ENCODE measurements at places on chromosomes 11 and 22. TPM values are rescaled to one million over a fixed set of nuclear protein-coding genes. Genes with fewer than 3 reads are reported as not detected.

The HBB gene
- not detected for total RNA-seq

The VPREB1 gene
- total RNA-seq, result not detected

The ARSA gene
- 59.6 TPM for total RNA-seq

The KIF18A gene
- total RNA-seq, result 4.9 TPM

The NXPE2 gene
- 0.33 TPM for total RNA-seq

The LRRC56 gene
- total RNA-seq, result 2.6 TPM

The LRRC32 gene
- total RNA-seq, result 22.0 TPM

The TRPM5 gene
- total RNA-seq, result 0.38 TPM

The SCO2 gene
- 1.1 TPM for total RNA-seq

The MTMR3 gene
- 39.1 TPM for total RNA-seq

The ZNF280B gene
- total RNA-seq, result 6.8 TPM

The SERPIND1 gene
- 0.18 TPM for total RNA-seq

DNA sequence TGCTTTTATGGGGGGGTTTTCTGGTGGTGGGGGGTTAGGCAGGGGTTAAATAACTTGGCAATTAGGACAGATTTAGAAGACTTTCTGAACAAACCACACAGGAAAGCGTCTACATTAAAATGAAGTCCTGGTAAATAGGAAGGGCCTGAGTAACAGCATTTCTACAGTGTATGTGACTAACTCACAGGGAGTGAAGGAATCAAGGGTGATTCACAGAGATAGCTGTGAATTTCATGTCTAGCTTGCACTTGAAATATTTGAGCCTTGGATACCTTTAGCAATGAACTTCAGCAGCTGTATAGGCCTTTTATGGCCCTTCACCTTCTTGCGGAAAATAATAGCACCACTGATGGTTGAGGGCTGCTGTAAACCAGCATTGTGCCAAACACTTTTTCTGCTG lies 26.1 kb upstream of the LDHA start:
- H3K4me1 ChIP-seq, result no peaks in the 10 kb centered on the region
- DNase-seq, result no peak
- no peaks in the 10 kb centered on the region for H3K27me3 ChIP-seq

DNA sequence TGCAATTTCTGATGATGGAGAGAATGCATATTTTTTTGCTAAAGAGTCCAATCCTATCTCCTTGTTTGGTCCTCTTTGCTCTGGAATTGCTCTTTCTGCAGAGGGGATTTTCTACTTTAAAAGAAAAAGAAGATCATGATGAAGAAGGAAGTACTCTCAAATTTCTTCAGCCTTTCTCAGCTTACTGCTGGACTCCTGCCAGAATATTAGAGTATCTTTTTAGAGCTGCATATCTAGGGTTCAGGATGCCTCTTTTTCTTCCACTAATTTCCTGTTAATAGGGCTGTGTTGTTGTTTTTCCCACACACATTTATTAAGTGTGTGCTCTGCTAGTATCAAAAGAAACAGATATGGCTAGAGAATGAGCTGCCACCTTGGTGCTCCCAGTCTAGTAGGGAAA lies 18.2 kb downstream of the UBASH3B start:
- H3K4me3 ChIP-seq, result no peak overlapping the region
- DNase-seq, result no peak
- H3K27ac ChIP-seq, result no peak overlapping the region
- H3K27me3 ChIP-seq, result peaks cover 9% of the 10 kb centered on the region

- no peak for DNase-seq
- H3K4me3 ChIP-seq, result no peak overlapping the region
- no peaks in the 10 kb centered on the region for H3K4me1 ChIP-seq
- peaks cover 5% of the 10 kb centered on the region for H3K27me3 ChIP-seq
- H3K27ac ChIP-seq, result no peak overlapping the region
- no peaks in the 10 kb centered on the region for H3K36me3 ChIP-seq
Measured at GRCh38 chr11:63277345-63277943, 34.0 kb upstream of the SLC22A25 start.

GRCh38 chr11:2584434-2584811 lies 115.4 kb downstream of the KCNQ1OT1 start:
- no peaks in the 10 kb centered on the region for H3K36me3 ChIP-seq
- DNase-seq, result no peak
- peaks cover 6% of the 10 kb centered on the region for H3K27me3 ChIP-seq
- H3K27ac ChIP-seq, result no peak overlapping the region
- H3K4me3 ChIP-seq, result no peak overlapping the region

- no peak overlapping the region for H3K4me3 ChIP-seq
- no peaks in the 10 kb centered on the region for H3K36me3 ChIP-seq
- DNase-seq, result no peak
Measured at GRCh38 chr11:120184946-120185705, 25.7 kb upstream of the OAF start.

DNA sequence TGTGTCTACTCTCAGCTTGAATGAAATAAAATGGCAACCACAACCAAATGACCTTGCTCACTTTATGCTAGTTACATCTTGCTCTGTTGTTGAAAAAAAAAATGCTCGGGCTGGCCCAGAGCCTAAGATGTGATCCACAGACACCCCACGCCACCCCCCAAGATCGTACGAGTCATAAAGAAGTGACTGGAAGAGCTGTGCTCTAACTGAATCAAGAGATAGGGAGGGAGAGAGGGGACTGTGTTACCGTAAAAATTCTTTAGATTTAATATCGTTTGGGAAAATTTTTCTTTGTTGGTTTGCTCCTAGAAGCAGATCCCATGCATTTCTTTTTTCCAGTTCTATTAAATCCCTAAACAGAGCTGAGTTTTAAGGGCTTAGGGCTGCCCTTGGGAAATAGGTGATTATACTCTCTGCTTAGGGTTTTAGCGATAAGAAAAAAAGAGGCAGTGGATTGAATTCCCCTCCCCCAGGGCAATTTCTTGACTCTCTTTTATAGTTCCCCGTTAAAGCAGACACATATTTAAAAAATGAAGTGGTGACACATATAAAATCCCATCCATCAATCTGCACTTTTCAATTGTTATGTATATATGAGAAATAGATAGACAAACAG lies 14.5 kb downstream of the MAML2 start:
- peaks cover 17% of the 10 kb centered on the region for H3K4me1 ChIP-seq
- H3K27ac ChIP-seq, result no peak overlapping the region
- no peaks in the 10 kb centered on the region for H3K27me3 ChIP-seq
- no peaks in the 10 kb centered on the region for H3K36me3 ChIP-seq
- DNase-seq, result no peak
- H3K4me3 ChIP-seq, result no peak overlapping the region

DNA sequence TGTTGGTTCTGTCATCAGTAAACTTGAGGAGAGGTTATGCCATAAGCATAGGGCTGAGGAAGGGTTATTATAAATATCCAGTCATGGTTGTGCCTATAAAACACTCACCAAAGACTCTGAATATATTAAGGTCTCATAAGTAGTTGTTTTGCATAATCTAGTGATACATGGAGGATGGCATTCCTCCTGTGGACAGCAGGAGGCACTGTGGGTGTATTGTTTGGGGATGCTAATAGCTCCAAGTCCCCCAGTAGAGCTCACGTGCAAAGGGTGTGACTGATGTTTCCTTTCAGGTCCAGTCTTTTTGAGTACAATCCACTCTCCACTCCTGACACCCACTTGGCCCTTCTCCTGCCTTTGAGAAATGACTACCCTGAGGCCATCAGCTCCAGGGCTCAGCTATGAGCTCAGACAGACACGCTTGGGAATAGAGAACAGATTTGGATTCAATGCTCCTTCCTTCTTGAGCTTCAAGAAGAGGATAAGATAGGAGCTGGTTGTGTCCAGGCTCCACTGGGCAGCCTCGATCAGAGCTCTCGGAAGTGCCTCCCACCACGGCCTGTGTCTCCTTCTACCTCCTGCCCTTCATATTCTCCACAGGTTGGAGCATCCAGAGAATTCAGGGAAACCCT lies 85.2 kb upstream of the IGLL5 start:
- H3K4me1 ChIP-seq, result no peaks in the 10 kb centered on the region
- no peak overlapping the region for H3K27ac ChIP-seq
- H3K36me3 ChIP-seq, result no peaks in the 10 kb centered on the region
- H3K27me3 ChIP-seq, result no peaks in the 10 kb centered on the region
- no peak overlapping the region for H3K4me3 ChIP-seq
- no peak for DNase-seq

- no peaks in the 10 kb centered on the region for H3K36me3 ChIP-seq
- peaks cover 8% of the 10 kb centered on the region for H3K4me1 ChIP-seq
- H3K4me3 ChIP-seq, result no peak overlapping the region
- no peak overlapping the region for H3K27ac ChIP-seq
- no peak for DNase-seq
Measured at GRCh38 chr11:19766206-19766605, 53.6 kb downstream of the NAV2 start.

DNA sequence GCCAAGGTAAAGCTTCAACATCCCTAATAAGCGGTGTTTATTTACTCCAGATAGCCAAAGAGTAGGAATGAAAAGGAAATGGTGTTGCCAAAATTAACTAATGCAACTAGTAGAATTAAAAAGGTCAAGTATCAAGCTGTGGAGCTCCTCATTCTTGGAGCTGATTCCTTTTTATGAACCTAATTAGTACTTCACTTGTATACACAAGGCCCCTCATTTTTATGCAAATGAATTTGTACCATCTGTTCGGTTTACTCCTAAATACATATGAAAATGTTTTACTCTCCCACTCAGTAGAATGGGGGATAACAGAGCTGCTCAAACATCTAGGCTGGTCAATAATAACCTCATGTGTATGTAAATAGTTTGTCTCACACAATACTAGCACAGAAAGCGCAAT lies 426.4 kb upstream of the LUZP2 start:
- H3K27me3 ChIP-seq, result no peaks in the 10 kb centered on the region
- H3K36me3 ChIP-seq, result no peaks in the 10 kb centered on the region
- H3K4me3 ChIP-seq, result no peak overlapping the region
- H3K4me1 ChIP-seq, result no peaks in the 10 kb centered on the region

DNA sequence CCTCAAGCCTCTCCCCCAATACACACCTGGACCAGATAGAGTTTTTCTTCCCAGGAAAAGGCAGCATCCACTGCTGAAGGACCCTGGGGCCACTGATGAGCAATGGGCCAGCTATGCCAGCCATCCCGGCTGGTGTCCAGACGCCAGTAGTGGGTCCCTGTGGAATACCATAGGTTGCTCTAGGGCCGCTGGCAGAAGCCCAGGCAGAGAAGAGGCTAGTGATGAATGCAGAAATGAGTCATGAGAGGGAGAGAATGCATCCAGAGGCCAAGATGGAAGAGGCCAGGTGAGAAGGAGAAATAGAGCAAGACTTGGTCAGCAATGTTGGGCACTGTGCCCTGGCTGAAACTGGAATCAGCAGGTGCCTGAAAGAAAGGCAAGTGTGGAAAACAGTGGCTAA lies 8.9 kb downstream of the HPX start:
- H3K27me3 ChIP-seq, result no peaks in the 10 kb centered on the region
- no peak overlapping the region for H3K4me3 ChIP-seq
- no peak for DNase-seq
- H3K27ac ChIP-seq, result no peak overlapping the region

DNA sequence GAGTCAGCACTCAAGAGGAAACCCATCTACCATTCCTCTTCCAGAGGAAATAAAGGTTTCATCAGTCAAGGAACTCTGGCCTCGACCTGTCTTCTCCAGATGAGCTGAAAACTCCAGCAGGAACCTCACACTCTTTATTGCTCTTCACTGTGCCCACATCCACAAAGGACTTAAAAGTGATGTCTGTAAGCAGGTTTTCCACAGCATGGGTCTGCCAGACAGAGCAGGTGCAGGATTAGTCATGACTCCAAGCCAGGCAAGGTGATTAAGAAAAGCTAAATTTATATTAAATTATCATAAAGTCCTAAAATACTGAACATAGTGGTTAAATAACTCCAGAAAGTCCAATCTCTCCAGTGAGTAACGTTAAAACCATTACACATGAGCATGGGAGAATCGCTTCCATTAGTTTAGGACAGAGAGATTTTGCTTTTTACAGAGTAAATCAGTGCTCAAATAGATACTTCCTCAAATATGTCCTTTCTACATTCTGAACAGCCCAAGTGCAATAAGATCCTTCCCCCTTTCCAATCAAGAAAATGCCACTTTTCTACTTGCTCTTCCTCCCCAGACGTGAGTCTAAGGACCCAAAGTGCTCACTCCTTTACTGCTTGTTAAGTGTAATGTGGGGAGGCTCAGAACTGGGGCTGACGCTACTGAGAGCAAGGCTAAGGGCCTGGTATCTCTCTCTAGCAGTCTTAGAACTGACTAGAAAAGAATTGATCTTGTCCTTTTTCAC lies 10.7 kb upstream of the CKAP5 start:
- H3K4me3 ChIP-seq, result peak overlapping the region; percentile 48
- no peaks in the 10 kb centered on the region for H3K27me3 ChIP-seq
- H3K4me1 ChIP-seq, result peaks cover 4% of the 10 kb centered on the region
- H3K27ac ChIP-seq, result no peak overlapping the region

GRCh38 chr22:31933406-31933805 lies 10.9 kb upstream of the YWHAH start:
- peaks cover 5% of the 10 kb centered on the region for H3K27me3 ChIP-seq
- peaks cover 48% of the 10 kb centered on the region for H3K4me1 ChIP-seq
- DNase-seq, result no peak
- H3K36me3 ChIP-seq, result no peaks in the 10 kb centered on the region

- H3K4me1 ChIP-seq, result no peaks in the 10 kb centered on the region
- no peak overlapping the region for H3K4me3 ChIP-seq
- DNase-seq, result no peak
- H3K27ac ChIP-seq, result no peak overlapping the region
- H3K36me3 ChIP-seq, result no peaks in the 10 kb centered on the region
Measured at GRCh38 chr22:35489239-35489638, 51.4 kb upstream of the RASD2 start.

DNA sequence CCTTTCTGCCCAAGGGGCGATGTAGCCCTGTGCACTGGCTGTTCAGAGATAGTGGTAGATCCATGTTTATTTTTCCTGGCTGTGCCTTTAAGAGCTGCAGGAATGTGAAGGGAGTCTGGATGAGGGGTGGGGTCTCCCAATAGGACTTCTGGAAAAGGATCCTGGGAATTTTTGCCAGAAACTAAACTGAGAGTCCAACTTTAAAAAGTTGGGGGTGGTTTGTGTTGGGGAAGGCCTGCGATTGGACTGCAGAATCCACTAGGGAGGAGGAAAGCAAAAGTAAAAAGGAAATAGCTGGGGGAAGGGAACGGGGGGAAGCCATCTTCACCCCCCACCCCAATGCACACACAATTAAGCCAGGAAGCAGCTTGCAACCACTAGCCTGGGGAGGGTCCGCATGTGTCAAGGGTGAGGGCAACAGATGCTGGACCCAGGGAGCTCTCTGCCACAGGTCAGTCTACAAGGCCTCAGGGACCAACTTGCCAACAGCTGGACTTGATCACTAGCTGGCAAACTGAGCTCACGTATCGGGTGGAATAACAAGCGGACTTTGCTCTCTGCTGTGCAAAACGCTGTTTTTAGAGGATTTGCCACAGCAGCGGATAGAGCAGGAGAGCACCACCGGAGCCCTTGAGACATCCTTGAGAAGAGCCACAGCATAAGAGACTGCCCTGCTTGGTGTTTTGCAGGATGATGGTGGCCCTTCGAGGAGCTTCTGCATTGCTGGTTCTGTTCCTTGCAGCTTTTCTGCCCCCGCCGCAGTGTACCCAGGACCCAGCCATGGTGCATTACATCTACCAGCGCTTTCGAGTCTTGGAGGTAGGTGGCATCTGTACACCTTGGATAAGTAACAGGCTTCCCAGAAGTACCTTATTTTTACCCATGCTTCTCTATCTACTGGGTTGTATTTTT lies at the start of gene OLFML1:
Gene OLFML1 (plus strand): TSS at position 321 of the 912 bp plus-strand sequence. CDS start 370 bp downstream, at position 691.
- no peak for DNase-seq
- peaks cover 4% of the 10 kb centered on the region for H3K4me1 ChIP-seq
- H3K27me3 ChIP-seq, result no peaks in the 10 kb centered on the region
- H3K4me3 ChIP-seq, result no peak within 1 kb of the TSS

All from endothelial cell (in vitro differentiated cells).